HFFc6 (cell line): ENCODE measurements at places on chromosomes 7 and 10.

- DNase-seq = no peak
These were observed 184.5 kb downstream of the ADAM12 start for GRCh38 chr10:126203746-126204145.

DNA sequence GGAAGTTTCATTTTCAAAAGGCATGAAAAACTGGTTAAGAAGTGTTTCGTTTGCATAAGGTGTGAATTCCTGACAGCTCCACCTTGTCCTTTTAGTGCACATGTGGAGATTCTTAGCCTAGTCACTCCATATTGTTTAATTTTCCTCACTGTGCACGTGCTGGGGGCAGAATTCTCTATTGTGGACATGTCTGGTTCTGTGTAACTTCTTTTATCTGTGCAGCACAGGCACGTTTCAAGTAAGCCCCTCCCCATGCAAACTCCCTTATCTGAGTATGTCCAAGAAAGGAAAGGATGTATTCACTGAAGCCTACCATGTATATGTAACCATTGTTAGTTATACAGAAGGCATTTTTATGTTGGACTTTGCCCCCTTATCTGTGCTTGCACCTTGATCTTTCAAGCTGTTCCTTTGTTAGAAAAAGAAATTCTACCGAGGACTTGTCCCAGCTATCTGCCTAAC is 1346.3 kb downstream of the REEP3 start:
- DNase-seq = no peak

GRCh38 chr7:43767311-43767710 is 8.8 kb downstream of the BLVRA start:
- no peak for DNase-seq

DNA sequence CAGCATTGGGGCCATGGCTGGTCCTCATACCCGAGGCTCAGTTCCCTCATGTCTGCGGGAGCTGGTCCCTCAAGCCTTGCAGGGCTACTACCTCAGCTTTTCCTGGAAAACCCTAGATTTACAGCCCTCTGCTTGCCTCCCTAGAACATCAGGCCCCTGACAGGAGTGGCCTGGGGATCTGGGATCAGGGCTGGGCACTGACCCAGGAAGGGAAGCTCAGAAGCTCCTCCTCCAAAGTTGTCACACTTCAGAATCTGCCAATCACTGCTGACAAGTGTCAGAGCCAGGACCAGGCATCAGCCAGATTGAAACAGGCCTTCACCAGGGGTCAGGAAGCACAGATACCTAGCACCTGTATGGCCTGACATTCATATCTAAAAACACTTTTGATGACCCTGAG is 115.2 kb downstream of the GRID1 start:
- no peak for DNase-seq
